ENCODE measurements at places on chromosomes 12 and 14. TPM values are rescaled to one million over a fixed set of nuclear protein-coding genes. Genes with fewer than 3 reads are reported as not detected.

- DNase-seq: no peak
Observed at GRCh38 chr12:103569278-103569677, 17.8 kb upstream of the STAB2 start.

DNA sequence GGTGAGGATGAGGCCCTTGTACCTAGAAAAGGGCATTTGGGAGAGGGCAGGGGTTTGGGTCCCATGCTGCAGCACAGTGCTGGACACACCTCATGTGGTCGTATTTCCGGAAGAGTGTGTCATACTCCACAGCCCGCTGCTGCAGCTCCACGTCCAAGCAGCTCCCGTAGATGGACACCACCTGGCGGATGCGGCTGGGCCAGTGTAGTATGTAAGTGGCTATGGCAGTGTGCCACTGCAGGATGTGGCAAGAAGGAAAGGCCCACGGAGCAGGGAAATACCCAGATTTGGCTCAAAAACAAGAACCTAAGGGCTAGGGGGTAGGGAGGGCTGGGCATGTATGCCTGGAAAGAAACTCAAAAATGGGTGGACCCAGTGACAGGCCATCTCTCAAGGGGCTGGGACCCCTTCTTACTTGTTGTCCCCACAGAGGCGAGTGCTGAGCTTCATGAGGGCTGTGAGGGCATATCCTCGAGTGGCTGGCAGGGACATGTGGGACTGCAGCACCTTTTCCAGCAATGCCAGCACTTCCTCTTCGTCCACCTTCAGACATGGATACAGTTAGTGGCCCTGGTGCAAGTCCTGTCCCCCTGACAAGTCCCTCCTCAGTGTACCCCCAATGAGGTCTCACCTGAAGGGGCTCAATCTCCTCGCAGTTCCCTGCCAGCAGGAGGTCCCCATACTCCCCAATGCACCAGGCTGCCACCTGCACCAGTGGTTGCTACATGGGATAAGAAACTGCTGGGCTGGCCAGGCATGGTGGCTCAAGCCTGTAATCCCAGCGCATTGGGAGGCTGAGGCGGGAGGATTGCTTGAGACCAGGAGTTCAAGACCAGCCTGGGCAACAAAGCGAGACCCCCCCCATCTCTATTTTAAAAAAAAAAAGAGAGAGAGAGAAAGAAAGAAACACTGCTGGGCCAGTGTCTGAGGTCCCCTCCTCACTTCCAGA lies 5.4 kb downstream of the AP1G2 start:
- DNase-seq: no peak

- no peak for DNase-seq
Observed at GRCh38 chr14:72942934-72943333, 16.7 kb downstream of the DCAF4 start.

DNA sequence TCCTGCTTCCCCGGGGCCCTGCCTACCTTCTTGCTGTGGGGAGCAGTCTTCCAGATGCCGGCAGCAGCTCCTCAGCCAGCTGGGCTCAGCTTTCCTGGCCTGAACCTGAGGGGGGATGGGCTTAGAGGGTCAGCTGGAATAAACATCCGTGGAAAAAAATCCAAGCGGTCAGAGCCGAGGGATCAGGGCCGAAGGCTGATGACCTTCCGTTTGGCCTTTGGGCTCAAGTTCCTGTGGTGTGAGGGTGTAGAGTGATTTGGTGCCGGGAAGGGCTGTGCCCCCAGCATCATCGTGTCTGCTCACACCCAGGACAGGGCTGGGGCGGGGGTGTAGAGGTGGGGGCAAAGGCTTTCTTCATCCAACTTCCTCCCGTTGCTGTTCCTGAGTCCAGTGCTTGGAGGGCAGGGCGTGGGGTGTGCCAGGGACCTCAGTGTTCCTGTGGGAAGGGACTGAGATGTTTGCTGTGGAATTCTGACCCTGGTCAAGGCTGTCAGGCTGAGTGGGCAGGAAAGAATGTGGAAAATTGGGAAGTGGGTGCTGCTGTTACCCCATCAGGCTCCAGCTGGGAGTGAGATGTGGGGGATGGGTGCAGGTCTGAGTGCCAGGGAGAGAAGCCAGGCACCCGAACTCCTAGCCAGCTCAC lies 2.6 kb downstream of the SMIM41 start:
- no peak for DNase-seq

GRCh38 chr14:95699412-95699811 lies 13.2 kb downstream of the TCL1B start:
- no peak for DNase-seq

DNA sequence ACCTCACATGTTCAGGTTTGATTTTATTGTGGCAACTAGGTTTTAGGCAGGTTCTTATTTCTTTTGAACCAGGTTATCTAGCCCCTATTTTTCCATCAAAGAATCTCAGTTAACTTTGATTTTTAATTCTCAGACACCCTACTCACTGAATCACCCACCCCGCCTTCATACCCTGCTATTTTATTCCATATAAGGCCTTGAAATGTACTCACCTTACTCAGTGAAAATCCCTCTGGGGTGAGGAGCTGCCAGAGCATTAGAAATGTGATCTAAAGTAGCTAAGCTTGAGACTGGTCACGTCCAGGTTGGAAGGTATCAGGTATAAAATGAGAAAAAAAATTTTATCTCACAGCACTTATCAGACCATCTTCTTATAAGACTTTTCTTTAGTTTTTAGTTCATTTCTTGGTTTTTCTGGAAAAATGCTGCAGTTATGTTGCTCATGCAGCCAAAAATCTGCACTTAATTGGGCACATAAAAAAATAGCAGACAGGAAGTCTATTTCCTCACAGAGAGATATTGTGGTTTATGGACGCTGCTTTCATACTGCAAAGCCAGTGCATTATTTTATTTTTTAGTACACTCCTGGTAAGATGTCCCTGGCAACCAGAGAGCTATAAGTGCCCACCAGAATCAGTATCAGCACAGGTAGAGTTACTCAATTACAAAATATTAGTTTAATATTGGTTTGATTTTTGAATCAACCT lies 101.5 kb upstream of the CCDC91 start:
- DNase-seq: no peak

GRCh38 chr14:53655080-53655785 lies 301.4 kb downstream of the BMP4 start:
- DNase-seq: no peak

DNA sequence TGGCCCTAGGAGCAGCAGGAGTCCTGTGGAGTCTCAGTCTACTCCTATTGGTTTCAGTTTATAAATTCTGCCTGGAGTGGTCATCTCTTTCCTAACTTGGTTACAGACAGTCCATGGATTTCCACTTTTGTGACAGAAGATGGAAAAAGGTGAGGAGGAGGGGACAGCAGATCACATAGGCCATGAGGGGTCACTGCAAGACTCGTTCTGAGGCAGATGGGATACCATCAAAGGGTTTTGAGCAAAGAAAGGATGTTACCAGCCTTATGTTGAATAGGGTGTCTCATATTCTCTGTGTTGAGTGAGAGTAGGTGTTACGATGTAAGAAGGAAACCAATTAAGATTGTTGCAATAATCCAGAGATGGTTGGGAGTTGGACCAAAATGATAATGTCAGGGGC lies 15.3 kb downstream of the PDE3A start:
- DNase-seq: no peak

DNA sequence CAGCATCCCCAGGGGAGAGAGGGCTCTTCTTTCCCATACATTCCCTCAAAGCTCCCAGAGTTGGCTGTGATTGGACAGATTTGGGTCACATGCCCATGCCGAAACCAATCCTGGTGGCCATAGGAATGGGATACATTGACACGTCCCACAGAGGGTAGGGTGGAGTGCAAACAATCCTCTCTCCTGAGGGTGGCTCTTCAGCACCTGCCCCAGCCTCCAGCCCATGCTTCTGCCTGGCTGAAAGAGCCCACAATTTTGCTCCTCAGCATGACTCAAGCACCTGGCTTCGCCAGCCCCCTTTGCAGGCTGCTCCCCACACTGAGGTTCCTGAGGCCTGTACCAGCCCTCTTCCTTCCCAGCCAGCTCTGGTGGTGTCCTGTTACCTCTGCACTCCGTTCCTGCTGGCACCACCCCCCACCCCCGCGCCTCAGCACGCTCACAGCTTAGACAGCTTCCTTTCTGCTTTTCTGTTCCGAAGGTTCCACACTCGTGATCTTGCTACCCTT lies 71.7 kb downstream of the CCDC92 start:
- no peak for DNase-seq

GRCh38 chr14:22955702-22956569 lies 954 bp downstream of the HAUS4 start:
- peak; percentile 12 for DNase-seq

DNA sequence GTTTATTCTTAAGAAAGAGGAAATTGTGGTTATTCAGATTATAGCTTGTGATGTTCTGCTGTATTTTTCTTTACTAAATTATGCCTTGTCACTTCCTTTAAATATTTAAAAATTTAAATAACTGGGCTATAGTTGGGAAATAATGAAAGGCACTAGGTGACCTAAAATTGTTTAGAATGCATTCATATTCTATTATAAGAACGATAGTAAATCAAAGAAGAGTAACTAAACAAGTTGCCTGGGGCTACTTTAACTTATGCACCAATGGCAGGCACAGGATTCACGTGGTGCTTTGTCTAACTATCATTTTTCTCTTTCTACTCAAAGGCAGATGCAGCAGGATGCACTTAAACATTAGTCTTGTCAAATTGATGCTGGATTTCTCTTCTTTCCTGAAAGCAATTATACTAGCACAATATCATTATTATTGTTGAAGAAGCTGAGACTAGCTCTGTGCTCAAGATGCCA lies 190.7 kb upstream of the PPFIA2 start:
- DNase-seq: no peak

DNA sequence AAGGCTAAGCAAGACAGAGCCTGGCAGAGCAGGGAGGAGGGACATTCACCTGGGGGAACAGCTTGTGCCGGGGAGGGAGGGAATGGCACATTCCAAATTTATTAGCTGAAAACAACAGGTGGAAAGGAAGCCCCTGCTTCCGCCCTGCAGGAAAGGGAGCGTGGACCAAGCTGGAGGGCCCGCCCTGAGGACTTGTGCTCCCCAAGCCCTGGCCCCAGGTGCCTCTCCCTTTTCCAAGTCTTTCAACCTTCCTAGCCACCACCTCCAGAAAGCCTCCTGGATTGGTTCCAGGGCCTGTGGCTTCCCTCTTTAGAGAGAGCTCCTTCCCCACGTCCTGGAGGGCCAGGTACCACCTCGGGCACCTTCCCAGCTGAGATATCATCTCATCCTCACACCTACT lies 2.7 kb downstream of the DEGS2 start:
- no peak for DNase-seq

DNA sequence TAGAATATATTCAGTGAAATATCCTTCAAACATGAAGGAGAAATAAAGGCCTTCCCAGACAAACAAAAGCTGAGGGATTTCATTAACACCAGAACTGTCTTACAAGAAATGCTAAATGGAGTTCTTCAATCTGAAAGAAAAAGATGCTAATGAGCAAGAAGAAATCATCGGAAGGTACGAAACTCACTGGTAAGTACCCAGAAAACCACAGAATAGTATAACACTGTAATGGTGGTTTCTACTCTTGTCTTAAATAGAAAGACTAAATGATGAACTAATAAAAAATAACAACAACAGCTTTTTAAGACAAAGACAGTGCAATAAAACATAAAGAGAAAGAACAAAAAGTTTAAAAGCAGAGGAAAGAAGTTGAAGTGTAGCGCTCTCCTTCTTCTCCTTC lies 18.7 kb upstream of the RNF212B start:
- no peak for DNase-seq

DNA sequence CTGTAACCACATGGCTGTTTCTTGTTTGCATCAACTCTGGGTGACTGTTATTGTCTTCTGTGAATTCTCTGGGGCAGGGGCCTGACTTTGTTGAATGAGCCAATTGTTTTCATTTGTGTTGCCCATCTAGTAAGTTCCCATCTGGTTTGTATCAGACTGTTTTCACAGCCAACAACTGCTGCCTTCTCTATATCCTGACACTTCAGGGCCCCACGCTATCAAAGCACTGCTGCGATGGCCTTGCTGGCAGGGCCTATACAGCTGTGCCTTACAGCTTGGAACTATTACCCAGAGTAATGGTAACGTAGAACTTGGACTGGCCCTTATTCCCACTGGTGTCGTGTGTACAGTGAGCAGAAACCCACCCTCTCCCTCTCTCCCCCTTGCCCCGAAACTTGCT lies 104.3 kb upstream of the DACT1 start:
- DNase-seq: peak; percentile 22

AQP6 gene
- 0.10 TPM for polyA plus RNA-seq

ARHGEF25 gene
- 43.6 TPM for polyA plus RNA-seq

CCDC196 gene
- polyA plus RNA-seq: not detected

ANG gene
- polyA plus RNA-seq: 3.1 TPM

RND1 gene
- 0.37 TPM for polyA plus RNA-seq

SLC35F4 gene
- 0.52 TPM for polyA plus RNA-seq

PIWIL1 gene
- polyA plus RNA-seq: 0.52 TPM

COX8C gene
- 0.61 TPM for polyA plus RNA-seq

ACTN1 gene
- 37.5 TPM for polyA plus RNA-seq

TMEM132D gene
- polyA plus RNA-seq: 1.2 TPM
